ENCODE measurements at places on chromosomes 5 and 9.

- DNase-seq: no peak
Measured at GRCh38 chr5:11905206-11905605, 960 bp upstream of the CTNND2 start.

DNA sequence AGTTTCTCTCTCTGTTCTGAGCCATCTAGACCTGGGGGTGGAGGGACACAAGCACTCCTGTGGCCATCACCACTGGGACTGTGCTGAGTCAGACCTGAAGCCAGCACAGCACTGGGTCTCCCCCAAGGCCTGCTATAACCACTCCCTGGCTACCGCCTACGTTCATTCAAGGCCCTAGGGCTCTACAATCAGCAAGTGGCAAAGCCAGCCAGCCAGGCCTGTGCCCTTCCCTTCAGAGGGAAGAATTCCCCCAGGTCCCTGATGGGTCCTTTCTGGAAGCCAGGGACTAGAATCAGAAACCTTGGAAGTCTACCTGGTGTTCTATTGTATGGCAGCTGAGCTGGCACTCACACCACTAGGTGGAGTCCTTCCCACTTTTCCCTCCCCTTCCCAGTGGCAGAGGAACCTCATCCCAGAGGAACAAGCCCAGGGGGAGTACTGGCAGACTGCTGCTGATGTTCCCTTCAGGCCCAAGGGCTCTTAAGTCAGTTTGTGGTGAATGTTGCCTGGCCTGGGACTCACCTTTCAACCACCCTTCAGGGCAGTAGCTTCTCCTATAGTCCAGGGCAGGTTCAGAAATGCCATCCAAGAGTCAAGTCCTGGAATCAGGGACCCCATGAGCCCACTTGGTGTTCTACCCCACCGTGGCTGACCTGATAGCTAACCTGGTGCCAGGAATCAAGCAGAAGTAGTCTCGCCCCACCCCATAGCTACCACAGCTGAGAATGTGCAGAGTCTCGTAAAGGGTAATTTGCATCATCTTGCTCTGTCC lies 20.0 kb downstream of the JMY start:
- no peak for DNase-seq

- DNase-seq: no peak
Measured at GRCh38 chr5:126866851-126867636, 90.1 kb downstream of the LMNB1 start.

DNA sequence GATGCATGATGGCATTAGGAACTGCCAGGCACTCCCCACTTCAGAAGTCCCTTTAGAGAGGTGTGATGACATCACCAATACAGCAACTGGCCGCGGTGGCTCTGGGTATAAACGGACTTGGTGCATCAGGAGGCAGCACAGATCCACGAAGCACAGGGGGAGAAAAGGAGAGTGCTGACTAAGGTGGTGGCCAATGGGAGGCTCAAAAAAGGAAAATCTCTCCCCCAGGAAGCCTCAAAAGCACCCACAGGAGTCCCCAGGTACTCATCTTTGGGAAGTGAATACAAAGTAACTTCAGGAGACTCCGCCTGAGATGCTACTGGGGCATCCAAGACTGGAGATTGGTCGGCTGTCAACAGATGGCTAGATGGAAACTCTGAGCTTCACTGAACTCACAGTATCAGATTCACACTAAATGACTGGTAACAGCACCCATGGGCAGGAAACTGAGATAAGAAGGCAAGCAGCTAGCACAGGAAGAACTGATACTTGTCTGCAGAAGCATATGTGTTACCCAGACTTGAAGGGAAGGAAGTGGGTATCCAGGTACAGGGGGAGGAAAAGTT lies 7.6 kb downstream of the TTC39B start:
- DNase-seq: no peak

All from COLO829 (cell line).